ENCODE measurements at places on chromosomes 5 and 9.

DNA sequence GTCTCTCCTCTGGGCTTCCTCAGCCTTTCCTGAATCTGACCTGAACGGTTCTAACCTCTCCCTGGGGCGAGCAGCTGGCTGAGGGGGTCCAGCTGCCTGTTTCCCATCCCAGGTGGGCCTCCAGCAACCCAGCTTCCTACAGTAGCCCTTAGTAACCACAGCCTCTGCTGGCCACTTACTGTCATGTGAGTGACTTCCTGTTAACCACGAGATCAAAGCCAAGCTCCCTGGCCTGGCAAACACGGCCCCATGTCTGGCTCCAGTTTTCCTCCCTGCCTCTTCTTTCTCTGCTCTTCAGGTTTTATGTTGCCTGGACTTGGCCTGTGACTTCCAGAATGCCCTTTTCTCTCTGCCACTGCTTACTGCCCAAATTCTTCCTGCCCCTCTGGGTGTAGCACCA, 47.2 kb upstream of the DAB2IP start:
- no peak for DNase-seq

GRCh38 chr9:121771418-121771817, 120.0 kb downstream of the DAB2IP start:
- DNase-seq, result no peak

DNA sequence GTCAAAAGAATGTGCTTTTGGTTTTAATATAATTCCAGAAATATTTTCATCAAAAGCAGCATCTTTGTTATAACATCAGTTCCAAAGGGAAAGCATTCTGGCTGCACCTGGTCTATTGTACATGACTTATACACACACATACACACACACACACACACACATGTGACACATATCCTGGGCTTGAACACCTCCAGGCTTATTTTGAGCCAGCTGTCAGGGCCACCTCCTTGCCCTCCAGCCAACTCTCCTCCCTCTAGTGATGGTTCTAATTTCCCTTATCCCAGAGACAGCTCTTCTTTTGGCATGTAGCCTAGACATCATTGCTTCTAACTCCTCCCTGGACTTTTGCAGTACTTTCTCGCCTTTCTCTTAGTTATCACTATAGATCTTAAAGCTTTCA, 115.0 kb downstream of the PIK3R1 start:
- no peak for DNase-seq

DNA sequence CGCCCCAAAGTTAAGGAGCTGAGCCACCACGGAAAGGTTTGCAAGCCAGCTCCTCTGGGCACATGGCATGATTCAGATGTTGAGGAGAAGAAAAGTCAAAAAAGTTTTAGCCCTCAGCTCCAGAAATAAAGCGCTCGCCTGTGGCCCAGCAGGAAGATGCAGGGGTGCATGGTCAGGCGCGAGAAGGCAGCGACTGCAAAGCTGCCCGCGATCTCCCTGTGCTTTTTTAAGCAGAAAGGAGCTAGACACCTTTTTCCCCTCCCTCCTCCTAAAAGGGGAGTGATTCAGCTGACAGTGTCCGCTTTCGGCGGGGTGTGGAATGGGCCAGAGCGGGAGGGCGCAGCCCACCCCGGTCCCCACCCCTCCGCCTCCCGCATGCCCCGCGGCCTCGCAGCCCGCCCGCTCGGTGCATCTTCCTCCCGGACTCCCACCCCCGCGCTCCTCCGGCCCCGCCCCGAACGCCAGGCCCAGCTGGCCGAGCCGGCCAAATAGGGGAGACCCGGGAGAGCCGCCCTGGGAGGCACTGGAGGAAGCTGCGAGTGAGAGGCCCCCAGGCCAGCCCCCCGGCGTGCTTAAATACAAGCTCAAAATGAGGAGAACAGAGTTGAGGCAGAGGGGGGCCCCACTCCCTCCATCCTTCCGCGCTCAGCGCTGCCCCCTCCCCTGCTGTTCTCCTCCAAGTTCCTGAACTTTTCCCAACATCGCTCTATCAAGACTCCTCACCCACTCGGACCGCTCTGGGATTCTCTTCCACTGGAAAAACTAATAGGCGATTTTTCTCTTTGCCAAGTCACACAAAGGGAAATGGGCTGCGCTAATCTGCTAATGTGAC, at the start of gene ADAMTS12:
Gene ADAMTS12, minus strand, starts transcription at position 203 of the 832 bp plus-strand sequence. Its CDS starts 134 bp downstream, at position 69.
- no peak for DNase-seq

DNA sequence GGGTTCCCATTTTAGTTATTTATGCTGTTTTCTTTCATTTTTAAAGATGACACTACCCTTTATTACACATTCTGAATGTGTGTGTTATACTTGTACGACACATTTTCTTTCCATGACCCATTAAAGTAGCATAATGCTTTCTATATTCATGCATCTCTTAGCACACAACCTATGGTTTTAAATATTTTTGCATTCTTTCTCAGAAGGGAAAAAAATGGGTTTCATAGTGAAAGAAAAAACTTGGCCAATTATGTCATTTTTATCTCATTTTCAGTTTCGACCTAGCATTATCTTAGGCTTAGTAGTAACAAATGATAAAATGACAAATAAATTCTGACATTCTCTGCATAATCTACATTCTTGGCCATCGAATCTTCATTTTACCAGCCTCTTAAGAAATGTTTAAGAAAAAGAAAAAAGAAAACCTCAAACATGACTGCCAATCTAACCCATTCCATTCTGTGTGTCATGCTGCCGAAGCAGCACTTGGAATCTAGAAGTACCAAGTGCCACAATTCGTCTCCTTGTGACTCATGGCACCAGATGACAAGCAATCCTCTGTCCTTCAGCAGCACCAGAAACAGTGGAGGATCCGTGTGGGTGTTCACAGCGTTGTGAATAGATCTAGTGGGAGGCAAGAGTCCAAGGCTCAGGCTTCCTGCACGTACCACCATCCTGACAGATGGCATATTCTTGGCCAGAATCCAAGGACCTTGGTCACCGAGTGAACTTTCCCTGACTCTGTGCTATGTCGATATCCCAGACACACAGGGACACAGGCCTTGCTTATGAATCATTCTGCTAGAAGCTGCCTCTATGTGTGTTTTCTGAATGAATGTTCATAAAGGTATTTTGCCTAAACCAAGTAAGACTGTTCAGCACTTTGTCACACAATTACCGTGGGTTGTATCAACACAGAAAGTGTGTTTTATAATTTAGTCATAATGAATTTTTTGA, 502.7 kb downstream of the NR2F1-AS1 start:
- DNase-seq, result no peak

- DNase-seq, result no peak
These were observed 178.3 kb downstream of the MRPS30 start for GRCh38 chr5:44987026-44987425.

DNA sequence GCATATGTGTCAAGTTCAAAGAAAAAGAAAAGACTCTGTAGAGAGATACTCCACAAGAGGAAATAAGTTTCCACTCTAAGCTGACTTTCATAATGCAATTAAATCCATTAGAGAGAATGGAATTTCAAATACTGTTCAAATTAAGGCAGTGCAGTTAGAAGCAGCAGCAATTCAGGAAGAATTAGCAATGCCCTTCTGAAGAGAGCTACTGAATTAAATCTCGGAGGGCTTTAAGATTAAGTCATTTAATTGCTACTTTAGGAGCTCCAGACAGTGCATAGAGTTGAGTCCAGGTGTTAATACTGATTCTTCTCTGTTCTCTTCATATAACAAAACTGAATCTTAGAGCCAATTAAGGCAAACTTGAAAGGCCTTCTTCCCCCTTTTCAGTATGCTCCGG, 8.5 kb downstream of the CDH12 start:
- DNase-seq, result no peak

- no peak for DNase-seq
These were observed 129.3 kb upstream of the SEMA6A start for GRCh38 chr5:116703941-116704340.

GRCh38 chr5:5046680-5047502, 93.2 kb upstream of the ADAMTS16 start:
- DNase-seq, result no peak

DNA sequence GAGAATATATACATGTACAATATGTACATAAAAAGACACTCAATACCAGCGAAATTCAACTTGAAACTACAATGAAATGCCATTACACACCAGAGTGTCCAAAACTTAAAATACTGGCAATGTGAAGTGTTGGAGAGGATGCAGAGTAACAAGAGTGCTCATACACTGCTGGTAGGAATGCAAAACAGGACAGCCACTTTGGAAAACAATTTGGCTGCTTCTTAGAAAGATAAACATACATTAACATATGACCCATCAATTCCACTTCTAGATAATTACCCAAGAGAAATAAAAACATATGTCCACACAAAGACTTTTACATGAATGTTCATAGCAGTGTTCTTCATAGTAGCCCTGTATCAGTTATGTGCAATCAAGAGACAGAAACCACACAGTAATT, 39.4 kb upstream of the BARX1 start:
- no peak for DNase-seq

- DNase-seq, result no peak
These were observed 2.5 kb upstream of the BASP1 start for GRCh38 chr5:17214893-17215292.

GRCh38 chr5:2128686-2129355, 246.1 kb upstream of the IRX4 start:
- DNase-seq, result no peak

DNA sequence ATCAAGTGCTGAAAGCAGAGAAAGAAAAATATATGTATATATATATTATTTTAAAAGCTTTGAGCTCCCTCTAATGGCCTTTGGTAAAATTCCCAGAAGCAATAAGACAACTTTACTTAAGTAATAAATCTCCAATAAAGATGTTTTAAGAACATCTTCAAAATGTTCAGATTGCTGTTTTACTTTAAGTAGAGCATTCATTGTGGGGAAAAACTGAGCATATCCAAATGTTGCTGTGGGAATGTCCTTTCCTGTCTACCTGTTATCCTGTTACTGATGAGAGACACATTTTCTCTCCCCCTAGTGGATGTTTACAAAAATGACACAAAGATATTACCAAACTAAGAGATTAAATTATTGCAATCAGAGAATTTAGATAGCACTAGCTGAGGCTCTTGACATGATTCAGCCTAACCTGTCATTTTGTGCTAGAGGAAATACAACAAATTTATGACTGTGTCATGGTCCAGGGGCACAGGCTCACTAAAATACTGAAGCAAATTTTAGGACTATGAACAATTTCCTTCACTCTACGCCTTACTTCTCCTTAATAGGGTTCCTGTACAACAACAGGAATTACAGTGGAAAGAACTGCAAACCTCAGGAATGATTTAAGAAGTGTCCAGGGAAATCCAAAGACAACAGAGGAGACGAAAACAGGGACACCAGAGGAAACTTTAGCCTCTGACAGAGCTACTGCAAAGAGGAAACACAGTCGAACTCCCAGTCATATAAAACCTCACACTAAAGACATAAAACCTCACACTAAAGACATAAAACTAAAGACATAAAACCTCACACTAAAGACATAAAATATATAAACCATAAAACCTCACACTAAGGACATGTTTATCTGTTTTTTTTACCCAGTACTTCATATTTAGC, 24.3 kb upstream of the PRRC1 start:
- no peak for DNase-seq

GRCh38 chr5:169416583-169417196, 115.8 kb upstream of the SLIT3 start:
- DNase-seq, result no peak

- no peak for DNase-seq
These were observed 203.0 kb upstream of the VLDLR start for GRCh38 chr9:2418619-2419018.

GRCh38 chr9:79980432-79980831, 408.7 kb downstream of the TLE4 start:
- no peak for DNase-seq
